Renal cortex interstitium (tissue), 15 donors: ENCODE measurements at places on chromosomes 3 and 15.

GRCh38 chr3:181623924-181624694 is 87.6 kb upstream of the SOX2 start:
- DNase-seq: peak; percentile 30

DNA sequence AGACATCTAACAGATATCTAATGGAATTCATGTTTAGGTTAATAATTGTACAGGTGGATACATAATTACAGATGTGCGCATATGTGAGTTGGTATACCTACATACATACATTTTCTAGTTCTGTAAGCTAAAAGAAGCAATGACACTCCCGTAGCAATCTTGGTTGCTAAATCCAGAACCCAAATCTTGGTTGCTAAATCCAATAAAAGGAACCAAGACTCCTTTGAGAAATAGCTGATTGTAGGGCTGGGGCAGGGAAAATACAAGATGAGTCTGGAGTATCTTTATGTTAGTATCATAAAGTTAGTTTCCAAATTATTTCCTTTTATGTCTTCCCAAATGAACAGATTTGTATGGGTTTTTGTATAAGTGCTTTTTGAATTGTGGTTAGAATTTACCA is 135.2 kb downstream of the TMCC1 start:
- no peak for DNase-seq

DNA sequence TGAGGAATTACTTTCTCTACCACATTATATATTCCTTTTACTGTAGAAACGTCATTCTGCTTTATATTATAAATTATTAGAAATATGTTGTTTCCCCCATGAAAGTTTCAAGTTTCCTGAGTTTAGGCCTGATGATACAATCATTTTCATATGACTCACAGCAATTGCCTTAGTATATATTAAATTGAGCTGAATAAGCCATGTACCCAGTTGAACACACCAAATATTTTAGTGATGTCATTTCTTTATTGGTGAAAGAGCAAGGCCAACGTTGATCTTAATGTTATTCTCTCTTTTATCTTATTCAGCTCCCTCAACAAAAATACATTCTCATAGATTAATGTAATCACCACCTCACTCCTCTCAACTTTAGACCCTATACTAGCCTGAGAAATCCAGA is 30.8 kb downstream of the B3GNT5 start:
- no peak for DNase-seq

- DNase-seq: peak; percentile 46
These were observed 107.8 kb downstream of the MYRIP start for GRCh38 chr3:39917065-39917773.
